ENCODE measurements at places on chromosomes 11 and 22.

GRCh38 chr11:107928046-107928766 is at the start of gene RAB39A:
Gene RAB39A, plus strand, starts transcription at chr11:107928448. Its CDS starts 121 bp downstream, at chr11:107928569.
- DNase-seq, result peak; percentile 91

DNA sequence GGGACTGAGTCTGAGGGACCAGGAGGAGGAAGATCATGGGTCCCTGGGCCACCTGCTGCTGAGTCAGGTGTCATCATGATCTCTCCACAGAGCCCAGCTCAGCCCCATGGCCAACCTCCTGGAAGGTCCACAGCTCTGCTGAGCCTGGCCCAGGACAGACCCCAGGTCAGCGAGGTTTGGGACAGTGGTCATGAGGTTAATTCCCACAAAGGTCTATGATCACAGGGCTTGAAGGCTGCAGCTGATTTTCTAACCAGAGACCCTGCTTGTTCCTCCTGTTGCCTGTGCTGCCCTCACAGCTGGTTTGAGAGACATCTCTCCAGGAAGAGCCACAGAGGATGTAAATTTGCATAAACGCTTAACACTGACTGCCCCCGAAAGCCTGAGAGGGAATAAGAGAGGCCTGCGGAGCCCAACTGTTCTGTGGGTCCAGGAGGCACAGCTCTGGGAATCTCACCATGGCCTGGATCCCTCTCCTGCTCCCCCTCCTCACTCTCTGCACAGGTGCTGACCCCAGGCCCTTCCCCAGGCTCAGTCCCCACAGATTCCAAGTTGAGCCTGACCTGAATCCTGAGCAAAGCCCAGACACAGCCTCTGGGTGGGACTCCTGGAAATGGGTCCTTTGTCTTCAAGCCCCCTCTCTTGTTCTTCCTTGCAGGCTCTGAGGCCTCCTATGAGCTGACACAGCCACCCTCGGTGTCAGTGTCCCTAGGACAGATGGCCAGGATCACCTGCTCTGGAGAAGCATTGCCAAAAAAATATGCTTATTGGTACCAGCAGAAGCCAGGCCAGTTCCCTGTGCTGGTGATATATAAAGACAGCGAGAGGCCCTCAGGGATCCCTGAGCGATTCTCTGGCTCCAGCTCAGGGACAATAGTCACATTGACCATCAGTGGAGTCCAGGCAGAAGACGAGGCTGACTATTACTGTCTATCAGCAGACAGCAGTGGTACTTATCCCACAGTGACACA is 102.8 kb downstream of the GGTLC2 start:
- no peak for DNase-seq

GRCh38 chr11:8531312-8531711 is 62.7 kb downstream of the STK33 start:
- peak; percentile 30 for DNase-seq

DNA sequence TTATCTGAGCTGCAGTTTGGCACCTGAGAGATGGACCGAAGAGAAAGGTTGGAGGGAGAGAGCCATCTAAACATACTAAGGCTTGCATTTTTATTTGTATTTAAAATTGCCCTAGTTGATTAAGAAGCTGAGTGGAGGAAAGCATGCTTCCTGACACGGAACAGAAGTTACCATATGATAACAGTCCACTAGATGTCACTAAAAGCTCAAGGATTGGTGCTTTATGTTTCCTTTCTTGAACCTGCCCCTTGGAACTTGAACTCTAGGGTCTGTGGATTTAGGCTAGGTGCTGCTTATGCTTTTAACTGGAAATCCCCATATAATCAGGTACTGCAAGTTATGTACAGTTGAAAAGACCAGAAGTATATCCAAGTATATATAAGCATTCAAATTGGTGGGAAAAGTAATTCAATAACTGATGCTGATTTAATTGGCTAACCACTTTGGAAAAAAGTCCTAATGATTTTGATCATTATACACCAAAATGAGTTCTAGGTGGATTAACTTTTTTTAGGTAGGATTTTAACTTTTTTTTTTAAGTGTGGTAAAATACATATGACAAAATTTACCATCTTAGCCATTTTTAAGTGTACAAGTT is 9.5 kb downstream of the RBMXL2 start:
- no peak for DNase-seq

- no peak for DNase-seq
Measured at GRCh38 chr11:58914821-58915543, 24.3 kb upstream of the GLYATL1 start.

GRCh38 chr11:102109896-102110760 is at the start of gene YAP1:
Gene YAP1, plus strand, starts transcription at chr11:102110447. Its CDS starts 402 bp downstream, at chr11:102110849.
- DNase-seq, result peak; percentile 91

DNA sequence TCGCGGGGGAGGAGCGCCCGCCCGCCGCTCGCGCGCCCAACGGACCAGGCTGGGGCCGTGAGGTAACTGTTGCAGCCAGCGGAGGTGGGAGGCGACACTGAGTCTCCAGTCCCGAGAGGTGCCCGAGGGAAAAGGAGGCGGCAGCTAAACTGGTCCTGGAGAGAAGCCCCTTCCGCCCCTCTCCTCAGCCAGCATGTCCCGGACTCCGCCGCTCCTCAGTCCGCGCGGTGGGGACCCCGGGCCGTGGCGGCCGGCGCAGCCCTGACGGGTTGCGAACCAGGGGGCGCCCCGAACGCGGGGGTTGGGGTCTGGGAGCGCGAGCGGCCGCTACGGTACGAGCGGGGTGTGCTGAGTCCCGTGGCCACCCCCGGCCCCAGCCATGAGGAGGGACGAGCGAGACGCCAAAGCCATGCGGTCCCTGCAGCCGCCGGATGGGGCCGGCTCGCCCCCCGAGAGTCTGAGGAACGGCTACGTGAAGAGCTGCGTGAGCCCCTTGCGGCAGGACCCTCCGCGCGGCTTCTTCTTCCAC is at the start of gene PDE3B:
Gene PDE3B (plus strand): TSS at position 108 of the 529 bp plus-strand sequence. CDS start 272 bp downstream, at position 380.
- peak; percentile 89 for DNase-seq

DNA sequence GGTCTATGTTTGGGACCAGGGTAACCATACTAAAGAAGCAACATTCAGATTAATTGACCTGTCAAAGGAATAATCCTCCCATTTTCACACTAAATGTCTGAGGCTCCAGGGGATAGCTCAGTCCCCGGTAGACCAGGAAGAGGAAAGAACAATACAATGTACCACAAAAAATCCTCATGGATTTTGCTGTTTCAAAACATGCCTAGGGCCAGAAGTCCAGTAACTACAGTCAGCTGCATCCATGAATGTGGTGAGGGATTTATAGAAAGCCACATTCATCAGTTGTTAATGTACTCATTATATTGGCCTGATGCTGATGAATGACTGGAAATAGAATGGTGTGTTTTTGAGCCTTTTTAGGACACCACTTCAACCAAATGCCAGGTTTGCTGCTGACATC is 6.9 kb upstream of the ETS1 start:
- no peak for DNase-seq

DNA sequence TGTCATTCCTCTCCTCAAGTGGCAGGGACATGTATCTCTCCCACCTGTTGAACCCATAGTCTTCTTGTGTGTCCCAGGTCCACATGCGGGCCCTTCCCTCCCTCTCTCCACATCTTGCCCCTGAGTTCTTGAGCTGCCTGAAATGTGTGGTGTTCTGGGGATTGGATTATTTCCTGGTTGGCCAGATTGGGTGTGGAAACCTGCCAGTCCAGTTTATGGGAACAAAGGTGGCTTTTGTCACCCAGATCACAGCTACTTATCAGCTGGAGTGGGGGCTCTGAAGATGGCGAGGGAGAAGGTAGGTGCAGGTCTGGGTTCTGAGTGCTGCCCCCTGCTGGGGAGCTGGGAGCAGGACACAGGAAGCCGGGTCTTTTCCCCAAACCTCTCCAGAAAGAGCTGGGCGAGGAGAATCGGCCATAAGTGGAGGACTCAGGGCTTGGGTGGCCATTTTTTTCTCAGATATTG is 14.2 kb downstream of the DTX4 start:
- no peak for DNase-seq

GRCh38 chr11:68924073-68924925 is 20.6 kb downstream of the IGHMBP2 start:
- DNase-seq, result no peak

Data from left cardiac atrium (tissue), 4 donors.